ENCODE measurements at places on chromosomes 2 and 18.

DNA sequence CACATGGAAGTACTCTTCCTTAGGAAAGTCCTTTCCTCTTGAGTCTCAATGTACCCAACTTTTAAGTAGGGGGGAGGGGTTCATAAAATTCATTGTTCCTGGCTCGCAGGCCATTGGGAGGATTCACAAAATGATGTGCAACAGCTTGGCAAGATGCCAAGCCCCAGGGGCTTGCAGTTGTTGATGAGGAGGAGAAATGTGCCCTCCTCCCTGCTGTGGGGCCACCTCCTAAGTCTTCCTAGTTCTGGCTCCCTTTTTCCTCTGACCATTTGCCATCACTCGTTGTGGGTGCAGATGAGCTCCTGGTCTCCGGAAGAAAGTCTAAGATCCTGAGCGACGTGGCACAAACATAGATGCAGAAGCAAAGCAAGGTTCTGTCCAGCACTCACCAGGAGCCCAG is 435.4 kb downstream of the EIPR1 start:
- DNase-seq = no peak

DNA sequence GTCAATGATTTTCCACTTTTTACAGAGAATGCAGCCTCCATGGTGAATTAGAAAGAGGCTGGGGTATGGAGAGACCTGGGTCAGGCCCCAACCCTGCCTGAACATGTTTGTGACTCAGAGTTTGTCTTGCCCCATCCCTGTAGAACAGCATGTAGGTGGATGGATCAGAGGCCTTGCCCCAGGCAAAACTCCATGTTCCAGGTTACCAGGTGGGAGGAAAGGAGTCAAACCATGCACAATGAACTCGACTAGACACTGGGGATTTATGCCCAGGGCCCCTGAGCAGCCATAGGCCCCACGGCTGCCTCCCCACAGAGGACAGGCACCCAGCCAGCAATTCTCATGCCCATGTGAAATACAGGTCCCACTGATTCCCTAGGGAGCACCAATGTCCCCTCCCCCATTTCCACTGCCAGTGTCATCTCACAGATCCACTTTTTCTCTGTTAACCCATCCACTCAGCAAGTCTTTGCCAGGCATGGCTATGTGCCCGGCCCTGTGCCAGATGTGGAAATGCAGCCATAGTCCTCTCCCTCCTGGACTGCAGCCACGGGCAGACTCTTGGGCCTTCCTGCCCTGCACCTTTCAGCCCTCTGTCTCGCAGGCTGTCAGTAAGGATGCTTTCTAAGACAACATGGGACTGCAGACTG is 737.8 kb upstream of the HS6ST1 start:
- DNase-seq = no peak

DNA sequence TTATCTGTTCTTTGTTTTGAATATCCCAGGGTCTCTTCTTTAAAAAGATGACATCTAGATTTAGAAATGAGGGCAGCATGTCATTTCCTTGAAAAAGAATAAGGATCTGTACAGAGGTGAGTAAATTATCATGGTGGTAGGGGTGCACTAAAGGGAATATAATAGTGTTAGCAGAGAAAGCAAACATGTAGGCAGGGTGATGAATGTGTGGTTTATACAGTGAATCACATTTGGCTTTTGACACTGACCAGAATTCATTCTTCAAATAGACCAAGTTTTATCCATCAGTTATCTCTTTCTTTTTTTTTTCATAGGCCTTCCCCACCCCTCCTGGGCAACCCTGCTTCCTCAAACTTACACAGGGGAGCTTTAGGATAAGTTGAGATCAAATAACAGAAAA is 184.5 kb upstream of the LRP1B start:
- no peak for DNase-seq

DNA sequence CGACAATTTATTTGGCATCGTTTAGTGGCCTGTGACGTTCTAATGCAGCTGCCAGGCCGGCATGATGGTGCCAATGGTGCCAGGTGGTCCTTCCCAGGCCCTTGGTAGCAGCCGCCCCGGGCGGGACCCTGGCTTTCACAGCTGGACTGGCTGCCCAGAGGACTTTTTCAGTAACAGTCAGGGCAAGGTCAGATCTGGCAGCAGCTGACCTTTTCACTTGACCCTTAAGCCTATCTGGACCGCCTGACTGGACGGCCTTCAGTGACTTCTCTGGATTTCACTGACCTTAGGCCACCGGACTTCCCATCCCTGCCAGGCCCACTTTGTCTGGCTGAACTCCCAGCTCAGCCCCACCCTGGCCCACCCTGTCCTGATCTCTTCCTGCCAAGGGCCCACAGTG is 15.9 kb downstream of the TRIB2 start:
- no peak for DNase-seq

- no peak for DNase-seq
Measured at GRCh38 chr2:104474716-104475115, 379.2 kb upstream of the POU3F3 start.

DNA sequence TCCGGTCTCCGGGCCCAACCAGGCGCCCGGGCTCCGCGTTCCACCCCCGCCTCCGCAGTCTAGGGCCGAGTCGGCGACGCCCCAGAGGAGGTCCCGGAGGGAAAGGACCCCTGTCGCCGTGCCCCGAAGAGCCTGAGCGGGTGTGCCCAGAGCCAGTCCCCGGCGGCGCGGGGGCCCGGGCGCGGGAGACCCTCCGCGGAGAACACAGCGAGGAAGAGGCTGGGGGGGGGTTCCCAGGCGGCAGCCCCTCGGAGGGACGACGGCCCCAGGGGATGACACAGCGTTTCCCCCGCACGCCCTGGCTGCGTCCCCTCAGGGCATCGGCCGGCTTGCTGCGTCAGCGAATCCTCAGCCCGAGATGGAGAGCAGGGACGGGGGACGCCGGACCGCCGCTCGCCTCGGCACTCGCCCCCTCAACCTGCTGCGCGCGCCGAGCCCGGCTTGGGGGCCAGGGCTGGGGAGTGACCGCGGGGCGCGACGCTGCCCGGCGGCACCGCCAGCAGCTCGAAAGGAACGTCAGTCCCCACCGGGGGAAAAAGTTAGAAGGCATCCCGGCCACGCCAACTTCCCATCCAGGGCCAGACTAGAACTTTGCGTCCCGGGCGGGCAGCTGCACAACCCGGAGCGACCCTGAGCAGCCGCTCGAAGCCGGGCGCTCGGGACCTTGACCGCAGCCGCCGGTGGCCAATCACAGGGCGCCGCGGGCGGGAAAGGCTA is 711 bp downstream of the SFXN5 start:
- DNase-seq = no peak
